Trophoblast cell (in vitro differentiated cells and primary cell): ENCODE measurements at places on chromosomes 5 and 9.

DNA sequence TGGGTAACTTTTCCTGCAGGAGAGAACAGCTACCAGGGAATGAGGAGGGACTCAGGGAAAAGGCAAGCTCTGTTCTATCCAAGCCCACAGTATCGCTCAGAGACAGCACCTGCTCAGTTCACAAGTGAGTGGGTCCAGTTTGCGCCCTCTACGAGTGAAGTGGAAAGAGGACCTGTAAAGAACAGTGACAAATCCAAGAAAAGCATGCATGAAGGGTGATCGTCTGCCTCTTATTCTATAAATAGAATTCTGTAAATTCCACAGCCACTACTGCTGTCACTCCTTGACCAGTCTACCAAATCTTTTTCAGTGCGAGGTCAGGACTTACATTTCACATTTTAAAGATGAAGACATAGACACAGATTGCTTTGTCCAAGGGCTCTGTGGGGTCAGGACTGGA is 117.5 kb downstream of the ENTREP1 start:
- no peak for DNase-seq

GRCh38 chr5:145680169-145680568 is 155.0 kb downstream of the PRELID2 start:
- DNase-seq, result peak; percentile 5

DNA sequence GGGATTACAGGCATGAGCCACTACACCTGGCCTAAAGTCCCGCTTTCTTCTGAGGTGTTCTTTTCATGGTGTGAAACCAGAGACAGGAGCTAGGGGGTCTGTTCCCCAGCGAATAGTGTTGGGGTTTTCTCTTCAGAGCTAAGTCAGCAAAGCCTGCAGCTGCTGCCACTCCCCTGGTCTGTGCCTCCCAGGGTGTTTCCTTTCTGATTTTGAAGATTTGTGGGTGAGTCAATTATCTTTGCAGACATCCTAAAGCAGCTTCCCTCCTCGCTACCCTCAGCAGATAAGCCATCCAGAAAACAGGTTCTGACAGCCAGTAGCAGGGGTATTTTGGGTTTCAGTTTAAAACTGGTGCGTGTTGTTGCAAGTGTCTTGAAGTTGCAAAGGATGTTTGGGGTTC is 72.0 kb upstream of the IQGAP2 start:
- DNase-seq, result no peak

- no peak for DNase-seq
These were observed 50.6 kb upstream of the RAPGEF6 start for GRCh38 chr5:131685516-131686171.

DNA sequence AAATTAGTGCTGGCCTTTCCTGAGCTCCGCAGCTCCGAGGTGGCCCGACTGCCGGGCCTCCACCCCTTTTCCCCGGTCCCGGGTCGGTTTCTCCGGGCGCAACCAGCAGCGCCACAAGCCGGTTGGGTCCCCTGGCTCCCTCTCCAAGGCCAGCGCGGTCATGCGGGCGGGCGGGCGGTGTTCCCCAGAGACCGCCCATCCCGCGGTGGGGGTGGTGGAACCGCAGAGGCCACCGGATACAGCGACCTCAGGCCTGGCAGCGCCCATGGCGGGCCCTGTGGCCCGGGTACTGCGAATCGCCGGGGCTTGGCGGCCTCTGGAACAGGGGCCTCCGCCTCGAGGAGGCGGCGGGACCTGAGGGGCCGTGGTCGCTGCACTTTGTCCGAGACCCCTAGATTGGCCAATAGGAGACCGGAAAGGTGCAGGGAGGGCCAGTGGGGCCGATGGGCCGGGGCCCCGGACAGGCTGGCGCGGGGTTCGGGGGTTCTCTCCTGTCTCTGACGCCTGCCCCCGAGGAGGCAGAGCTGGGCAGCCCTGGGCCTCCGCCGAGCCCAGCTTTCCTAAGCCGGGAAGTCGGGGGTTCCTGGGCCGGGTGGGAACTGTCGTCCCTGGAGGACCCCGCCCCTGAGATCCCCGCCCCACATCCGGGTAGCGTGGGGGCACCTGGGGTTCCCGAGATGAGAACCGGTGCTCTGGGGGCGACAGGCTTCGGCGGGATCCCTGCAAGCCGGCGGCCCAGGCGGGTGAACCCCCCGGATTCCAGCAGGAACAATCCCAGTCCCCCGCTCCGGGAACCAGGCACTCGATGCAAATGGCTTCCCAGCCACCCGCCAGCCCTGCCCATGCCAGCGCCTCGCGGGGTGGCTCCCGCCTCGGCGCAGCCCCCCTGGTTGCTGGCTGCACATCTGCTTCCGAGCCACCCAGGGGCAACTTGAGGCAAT is 293.9 kb downstream of the ZSWIM6 start:
- peak; percentile 65 for DNase-seq

DNA sequence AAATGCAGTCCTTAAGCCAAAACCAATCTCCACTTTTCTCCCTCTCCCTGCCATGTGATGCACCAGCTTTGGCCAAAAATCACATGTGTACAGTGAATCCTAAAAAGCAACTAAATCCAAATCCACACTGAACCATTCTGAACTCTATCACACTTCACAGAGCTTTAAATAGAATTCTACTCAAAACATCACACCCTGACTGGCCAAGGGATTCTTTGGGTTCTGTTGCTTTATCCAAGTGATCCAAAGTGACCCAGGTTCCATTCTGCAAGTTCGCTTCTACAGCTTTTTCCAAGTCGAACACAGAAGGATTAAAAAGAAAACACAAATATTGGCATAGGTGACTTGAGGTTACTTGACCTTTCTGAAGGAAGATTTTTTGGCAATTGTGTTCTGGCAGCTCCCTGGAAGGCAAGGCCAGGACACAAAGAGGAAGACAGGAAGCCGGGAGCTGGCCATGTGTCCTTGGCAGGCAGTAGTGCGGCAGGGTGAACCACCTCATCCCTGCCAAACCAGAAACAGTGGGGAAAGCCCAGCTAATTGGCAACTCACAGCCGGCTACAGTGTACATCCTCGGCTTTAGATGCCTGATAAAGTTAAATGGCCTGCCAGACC is 115.0 kb downstream of the NFIB start:
- no peak for DNase-seq

- DNase-seq, result no peak
These were observed 84.7 kb downstream of the ELAVL2 start for GRCh38 chr9:23741351-23741750.

- no peak for DNase-seq
These were observed 407.7 kb downstream of the SPOCK1 start for GRCh38 chr5:137091472-137091871.

- DNase-seq, result no peak
These were observed 868 bp downstream of the ARHGEF28 start for GRCh38 chr5:73626814-73627313.

DNA sequence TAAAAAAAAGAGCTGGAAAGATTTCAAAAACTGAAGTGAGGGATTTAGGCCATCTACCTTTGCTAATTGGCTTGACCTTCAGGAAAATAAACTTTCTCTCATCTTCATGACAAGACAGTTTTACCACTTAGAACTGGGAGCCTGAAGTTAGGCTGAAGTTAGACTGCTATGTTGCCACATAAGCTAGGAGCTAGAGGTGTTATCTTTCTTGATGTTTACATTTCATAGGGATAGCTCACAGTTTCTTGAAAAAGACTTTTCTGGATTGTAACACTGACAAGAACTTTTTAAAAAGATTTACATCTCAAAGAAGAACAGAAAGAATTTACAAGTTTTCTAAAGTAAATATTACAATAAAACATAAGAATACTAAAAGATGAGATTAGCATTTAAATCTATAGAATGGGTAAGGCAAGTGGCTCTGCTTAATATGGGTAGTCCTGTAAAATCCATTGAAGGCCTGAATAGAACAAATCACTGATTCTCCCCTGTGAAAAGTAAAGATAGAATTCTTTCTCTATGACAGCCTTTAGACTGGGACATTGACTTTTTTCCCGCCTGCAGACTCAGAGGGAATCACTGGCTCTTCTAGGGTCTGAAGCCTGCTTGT is 1665.4 kb upstream of the CDH9 start:
- no peak for DNase-seq

DNA sequence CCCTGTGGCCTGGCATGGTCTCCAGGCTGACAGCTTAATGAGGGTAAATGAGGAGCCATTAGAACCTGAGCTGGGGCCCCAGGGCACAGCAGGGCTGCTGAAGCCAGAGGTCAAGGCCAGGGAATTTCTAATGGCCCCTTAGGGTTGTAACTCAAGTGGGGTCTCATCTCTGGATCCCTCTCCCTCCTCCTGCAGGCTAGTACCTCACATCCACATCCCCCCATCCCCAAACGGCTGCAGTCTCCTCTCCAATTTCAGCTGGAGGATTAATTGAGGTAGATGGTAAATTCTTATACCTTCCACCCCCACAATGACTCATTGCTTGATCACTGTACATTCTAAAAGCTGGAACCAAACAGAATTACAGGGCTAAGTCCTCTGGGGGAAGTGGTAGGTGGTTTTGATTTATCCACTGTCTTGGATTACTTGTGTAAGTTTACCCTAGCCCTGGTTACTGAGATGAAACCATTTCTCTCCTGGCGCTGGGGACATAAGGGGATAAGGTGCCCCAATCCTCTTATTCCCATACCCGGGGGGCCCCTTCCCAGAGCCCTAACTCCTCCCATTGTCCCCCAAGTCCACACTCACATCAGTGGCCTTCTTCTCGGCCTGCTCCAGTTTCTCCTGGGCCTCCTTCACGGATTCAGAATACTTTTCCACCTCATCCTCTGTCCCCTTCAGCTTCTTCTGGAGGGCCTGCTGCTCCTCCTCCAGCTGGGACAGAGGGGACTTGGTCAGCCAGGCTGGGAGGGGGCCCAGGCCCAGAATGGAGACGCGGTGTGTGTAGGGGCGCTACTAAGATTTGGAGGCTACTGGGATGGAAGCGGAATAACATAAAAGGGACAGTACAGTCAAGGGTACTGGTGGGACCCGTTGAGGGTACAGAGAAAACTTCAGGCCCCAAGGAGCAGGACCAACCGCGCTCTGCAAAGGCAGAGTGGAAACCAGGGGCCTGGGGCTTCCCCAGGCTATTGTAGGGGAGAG is 875 bp downstream of the TPM2 start:
- no peak for DNase-seq

- peak; percentile 36 for DNase-seq
These were observed 2.5 kb downstream of the IL7R start for GRCh38 chr5:35859101-35859661.

DNA sequence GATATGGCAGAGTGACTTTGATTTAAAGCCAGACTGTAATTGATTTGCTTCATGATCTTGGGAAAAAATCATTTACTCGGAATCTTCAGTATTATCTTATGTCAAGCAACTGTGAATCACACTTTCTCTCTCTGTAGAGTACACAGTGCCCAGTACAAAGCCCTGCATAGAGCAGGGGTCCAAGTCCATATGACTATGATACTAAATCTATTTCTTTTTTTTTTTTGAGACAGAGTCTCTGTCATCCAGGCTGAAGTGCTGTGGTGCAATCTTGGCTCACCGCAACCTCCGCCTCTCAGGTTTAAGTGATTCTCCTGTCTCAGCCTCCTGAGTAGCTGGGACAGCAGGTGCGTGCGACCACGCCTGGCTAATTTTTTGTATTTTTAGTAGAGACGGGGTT is 194.8 kb upstream of the SEMA6A start:
- no peak for DNase-seq

- DNase-seq, result no peak
These were observed 47.0 kb downstream of the GPR21 start for GRCh38 chr9:123080444-123080843.

GRCh38 chr9:109887079-109887478 is 107.1 kb downstream of the PALM2AKAP2 start:
- DNase-seq, result no peak

- no peak for DNase-seq
These were observed 187.1 kb upstream of the WWC1 start for GRCh38 chr5:168104350-168104749.

GRCh38 chr5:40227931-40228330 is 451.8 kb upstream of the PTGER4 start:
- DNase-seq, result no peak

- DNase-seq, result no peak
These were observed 242.6 kb downstream of the HSPA4 start for GRCh38 chr5:133294380-133294779.

GRCh38 chr5:134577796-134578577 is 52.5 kb downstream of the JADE2 start:
- DNase-seq, result peak; percentile 66

DNA sequence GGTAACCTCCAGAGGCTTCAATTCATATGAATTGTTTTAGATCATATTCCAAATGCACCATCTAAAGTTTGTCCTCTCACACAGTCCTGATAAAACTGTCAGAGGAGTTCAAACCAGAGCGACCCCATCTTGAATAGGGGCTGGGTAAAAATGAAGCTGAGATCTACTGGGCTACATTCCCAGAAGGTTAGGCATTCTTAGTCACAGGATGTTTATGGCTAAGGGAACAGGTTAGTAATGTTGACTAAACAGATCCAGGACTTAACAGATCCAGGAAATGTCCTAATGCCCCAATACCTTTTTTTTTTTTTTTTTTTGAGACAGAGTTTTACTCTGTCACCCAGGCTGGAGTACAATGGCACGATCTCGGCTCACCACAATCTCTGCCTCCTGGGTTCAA is 192.6 kb upstream of the PRDM9 start:
- peak; percentile 6 for DNase-seq

DNA sequence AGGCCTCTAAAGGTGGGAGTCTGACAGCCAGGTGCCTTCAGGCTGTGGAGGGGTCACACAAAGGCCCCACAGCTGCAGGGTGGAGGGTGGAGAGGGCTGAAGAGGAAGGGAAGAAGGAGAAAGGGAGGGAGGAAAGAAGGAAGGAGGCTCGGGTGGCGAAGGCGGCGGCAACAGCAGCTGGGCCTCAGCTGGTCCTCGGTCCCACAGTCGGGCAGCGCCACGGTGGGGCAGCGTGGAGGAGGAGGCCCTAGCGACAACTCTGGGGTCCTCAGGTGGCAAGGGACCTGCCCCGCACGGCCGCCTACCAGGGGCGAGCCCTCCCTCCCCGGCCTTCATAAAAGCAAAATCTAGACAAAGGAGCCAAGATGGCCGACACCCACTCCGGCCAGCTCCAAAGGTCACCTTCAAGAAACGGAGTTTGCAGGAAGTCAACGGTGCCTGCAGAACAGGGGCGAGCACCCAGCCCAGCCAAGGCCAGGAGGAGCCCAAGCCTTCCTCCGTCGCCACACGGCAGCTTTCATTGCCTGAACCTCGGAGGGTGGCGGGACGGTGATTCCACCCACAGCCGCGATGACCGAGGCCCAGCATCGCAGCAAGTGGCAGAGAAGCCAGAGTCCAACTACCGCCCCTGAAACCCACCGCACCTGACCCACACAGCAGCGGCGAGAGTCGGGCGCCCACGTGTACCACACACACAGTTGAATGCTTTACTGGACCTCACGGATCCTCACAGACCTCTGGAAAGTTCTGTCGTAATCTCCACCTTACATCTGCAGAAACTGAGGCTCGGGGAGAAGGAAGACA is 98.7 kb downstream of the VAV2 start:
- DNase-seq, result no peak
